Smooth muscle cell of the coronary artery (primary cell): ENCODE measurements at places on chromosomes 16 and 17. TPM values are rescaled to one million over a fixed set of nuclear protein-coding genes. Genes with fewer than 3 reads are reported as not detected.

CES5A gene
- total RNA-seq: not detected in 2 replicates

IGSF6 gene
- not detected in 2 replicates for total RNA-seq

ARL17B gene
- total RNA-seq: 2.0 and 2.2 TPM in 2 replicates

SLFN14 gene
- total RNA-seq: not detected in 2 replicates

RMI2 gene
- total RNA-seq: 0.94 and 2.6 TPM in 2 replicates

CPNE7 gene
- total RNA-seq: 2.9 and 9.1 TPM in 2 replicates

GOSR2 gene
- total RNA-seq: 39.3 and 59.7 TPM in 2 replicates

ARHGAP23 gene
- 9.8 and 18.7 TPM in 2 replicates for total RNA-seq

CTRB2 gene
- total RNA-seq: not detected in 2 replicates

NR1D1 gene
- total RNA-seq: 0.90 and 0.94 TPM in 2 replicates
